HS-5 (cell line): ENCODE measurements at places on chromosomes 1 and 21.

DNA sequence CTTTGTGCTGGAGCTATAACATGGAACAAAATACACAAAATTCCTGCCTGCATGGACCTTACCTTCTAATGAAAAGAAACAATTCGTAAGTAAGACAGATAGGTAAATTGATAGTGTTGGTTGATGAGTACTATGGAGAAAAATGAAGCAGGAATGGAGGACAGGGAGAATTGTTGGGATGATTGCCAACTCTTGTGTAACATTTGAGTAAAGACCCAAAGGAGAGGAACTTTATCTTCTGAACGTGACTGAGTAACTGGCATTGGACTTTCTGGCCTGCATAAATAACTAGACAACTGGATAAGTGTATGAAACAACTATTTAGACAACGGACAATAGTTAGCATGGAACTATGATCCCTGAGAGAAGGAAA is 6.8 kb upstream of the EFCAB14 start:
- peak; percentile 25 for DNase-seq

GRCh38 chr1:173062150-173062938 is 11.6 kb upstream of the TNFSF18 start:
- peak; percentile 72 for DNase-seq

- DNase-seq = no peak
These were observed 194.0 kb downstream of the PLPP3 start for GRCh38 chr1:56385314-56385713.

GRCh38 chr1:109185357-109185756 is 28.4 kb upstream of the SARS1 start:
- no peak for DNase-seq

GRCh38 chr1:205241366-205242030 is 13.8 kb downstream of the TMCC2 start:
- no peak for DNase-seq

- DNase-seq = no peak
These were observed 463 bp upstream of the VAMP3 start for GRCh38 chr1:7770669-7770996.

DNA sequence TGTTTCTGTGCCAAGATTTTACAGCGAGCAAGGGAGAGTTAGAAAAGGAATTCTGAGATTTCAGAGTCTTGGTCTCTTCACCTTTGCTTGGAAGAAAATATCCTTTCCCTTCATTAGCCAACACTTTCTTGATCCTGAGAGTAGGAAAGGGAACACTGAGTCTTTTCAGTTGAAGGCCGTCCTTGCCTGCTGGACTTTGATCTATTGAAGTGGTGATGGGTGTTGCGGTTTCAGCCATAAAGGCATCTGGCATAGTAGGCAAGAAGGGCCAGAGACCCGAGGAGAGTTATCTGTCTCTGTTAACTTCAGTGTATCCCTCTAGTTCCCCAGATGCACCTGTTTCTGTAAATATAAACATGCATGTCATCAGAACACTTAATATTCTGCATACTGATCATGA is 9.7 kb downstream of the SELE start:
- DNase-seq = no peak

GRCh38 chr1:60589916-60590315 is 492.4 kb upstream of the NFIA start:
- DNase-seq = no peak

GRCh38 chr1:247561711-247562110 is 12.8 kb downstream of the GCSAML start:
- DNase-seq = no peak

- DNase-seq = no peak
These were observed 2.2 kb upstream of the LAPTM5 start for GRCh38 chr1:30759718-30760281.

DNA sequence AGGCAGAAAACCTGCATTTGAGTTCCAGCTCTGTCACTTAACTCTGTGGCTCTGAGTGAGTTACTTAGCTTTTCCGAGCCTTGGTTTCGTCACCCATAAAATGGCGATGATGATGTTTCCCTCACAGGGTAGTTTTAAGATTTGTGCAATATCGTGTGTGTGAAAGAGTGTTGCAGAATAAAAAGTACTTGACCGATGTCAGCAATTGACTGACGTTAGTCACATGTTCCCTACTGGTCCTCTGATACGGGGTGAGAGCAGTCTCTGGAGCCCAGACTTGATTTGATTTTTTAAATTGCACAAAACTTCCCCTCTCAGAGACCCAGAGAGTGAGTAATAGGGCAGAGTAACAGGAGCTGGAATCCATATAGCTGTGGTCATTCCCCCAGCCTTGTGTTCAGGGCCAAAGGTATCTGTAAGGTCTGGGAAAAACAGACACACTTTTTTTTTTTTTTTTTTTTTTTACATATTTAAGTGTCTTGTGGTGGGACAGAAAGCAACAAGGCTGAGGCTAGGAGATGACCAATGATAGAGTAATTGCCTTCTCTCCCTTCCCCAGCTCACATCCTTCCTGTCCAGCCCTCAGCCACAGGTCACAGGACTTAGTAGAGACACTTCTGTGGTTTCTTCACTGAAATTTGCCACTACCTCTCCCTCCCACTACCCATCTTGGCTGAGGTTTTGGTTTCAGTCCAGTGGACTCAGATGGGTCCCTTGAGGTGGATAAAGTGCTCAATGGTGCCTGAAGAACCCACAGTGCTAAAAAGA is 2.0 kb downstream of the FCER1G start:
- DNase-seq = peak; percentile 88

DNA sequence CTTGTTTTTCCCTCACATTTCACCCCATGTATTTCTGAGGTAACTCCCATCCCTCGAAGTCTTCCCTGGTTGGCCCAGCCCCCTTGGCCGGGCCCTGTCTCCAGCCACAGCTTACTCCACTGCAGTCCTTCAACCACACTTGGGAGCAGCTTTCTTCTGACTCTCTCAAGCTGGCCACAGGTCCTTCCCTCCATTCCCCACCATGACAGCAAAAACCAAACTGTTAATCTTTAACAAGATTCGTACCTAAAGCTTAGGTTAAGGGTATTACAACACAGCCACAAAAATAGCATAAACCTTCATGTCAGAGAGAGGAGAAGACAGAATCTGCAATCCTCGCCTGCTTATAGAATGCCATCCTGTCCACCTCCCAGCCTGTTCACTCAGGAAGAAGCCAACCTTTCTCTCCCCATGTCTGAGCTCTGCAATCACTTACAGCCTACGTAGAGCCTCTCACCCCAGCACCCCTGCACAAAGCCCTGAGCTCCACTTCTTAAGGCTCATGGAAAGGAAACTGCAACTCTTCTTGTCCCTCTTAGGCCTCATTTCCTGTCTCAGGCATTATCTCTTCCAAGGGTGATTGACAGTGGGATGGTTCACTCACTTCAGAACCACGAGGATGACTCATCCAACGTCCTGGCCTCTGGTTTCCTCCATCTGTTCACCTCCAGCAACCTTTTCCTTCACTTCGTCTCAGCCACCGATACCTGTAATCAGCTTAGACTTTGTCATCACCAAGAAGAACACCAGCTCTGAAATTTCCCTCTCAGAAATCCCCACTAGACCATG is 72.8 kb downstream of the CD2 start:
- DNase-seq = peak; percentile 29

DNA sequence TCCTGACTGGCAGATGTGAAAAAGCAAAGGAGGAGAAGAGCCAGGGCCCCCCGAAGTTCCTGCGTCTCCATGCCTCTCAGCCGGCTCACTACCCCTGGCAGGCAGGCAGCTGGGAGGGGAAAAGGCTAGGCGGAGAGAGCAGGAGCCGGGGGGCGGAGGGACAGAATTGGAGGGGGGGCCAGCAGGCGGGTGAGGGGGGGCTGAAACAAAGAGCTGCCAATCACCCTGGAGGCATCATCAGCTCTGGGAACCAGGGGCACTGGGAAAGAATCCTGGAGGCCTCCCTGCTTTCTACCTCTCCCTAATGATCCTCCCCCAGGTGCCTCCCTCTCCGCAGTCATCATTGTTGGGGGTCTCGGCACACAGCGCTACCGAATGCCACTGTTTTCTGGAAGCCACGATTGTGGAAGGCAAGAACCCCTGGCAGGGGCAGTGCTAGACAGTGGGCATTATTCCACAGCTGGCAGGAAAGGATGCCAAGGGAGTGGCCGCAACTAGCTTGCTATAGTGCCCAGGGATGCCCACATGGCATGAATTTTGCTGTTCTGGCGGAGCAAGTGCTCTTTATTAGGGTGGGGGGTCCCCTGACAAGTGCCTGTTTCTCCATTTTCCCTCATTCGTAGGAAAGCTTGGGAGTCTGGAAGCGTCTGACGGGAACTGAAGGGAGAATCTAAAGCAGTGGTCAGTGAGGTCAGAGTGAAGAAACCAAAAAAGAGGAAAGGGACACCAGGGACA is at the start of gene THBS3:
Gene THBS3, minus strand, starts transcription at position 92 of the 735 bp plus-strand sequence. Its CDS starts 21 bp downstream, at position 71.
- no peak for DNase-seq

GRCh38 chr1:30957560-30958222 is 49.1 kb upstream of the SDC3 start:
- DNase-seq = no peak

DNA sequence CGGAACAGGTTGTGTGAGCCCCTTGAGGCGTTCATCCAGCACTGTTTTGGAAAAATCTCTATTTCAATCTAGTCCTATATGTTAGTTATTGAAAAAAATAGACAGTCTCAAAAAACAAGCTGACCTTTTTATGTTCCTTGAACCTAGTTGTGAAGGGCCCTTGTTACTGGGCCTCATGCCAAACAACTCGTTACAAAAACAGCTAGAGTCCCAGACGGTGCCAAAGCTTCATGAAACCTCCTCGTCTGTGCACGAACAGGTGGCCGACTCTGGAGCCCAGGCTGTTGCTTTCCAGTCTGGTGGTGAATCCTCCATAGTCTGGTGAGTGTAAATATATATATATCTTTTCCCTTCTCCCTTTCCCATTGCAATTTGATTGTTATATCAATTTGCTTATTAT is at the start of gene CHIA:
Gene CHIA, plus strand, starts transcription at position 222 of the 400 bp plus-strand sequence. CDS start 19,617 bp downstream, outside the sequence.
- no peak for DNase-seq

GRCh38 chr1:11648732-11649158 is 5.5 kb downstream of the FBXO2 start:
- no peak for DNase-seq

- DNase-seq = peak; percentile 49
These were observed at the start of gene BTBD19 for GRCh38 chr1:44808063-44808937. Gene BTBD19, plus strand, starts transcription at chr1:44808523. Its CDS starts 298 bp downstream, at chr1:44808821.

GRCh38 chr1:161089938-161090337 is 580 bp upstream of the NECTIN4 start:
- DNase-seq = no peak

GRCh38 chr1:156813750-156814570 is 2.7 kb downstream of the SH2D2A start:
- no peak for DNase-seq

- no peak for DNase-seq
These were observed 200.1 kb upstream of the DAB1 start for GRCh38 chr1:57623791-57624538.

GRCh38 chr1:33473900-33474299 is 1.5 kb downstream of the ZSCAN20 start:
- DNase-seq = no peak

DNA sequence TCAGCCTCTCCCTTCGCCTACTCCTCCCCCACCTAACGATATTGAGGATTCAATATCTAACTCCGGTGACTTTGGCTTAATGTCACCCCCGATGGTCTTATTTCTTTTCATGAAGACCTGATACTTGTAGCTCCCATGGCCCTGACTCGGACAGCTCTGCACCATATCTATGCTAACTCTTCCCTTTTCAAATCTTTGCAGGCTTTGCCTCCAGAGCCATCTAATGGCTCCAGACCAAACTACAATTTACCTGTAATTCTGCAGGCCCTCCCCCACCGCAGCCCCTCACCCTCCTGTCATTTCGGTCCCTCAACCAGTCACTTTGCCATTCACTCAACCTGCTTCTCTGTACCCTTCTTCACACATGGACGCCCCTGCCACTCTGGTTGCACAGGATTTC is 7.9 kb upstream of the GSTM5 start:
- no peak for DNase-seq

GRCh38 chr1:19344372-19344810 is 32.3 kb downstream of the SLC66A1 start:
- DNase-seq = no peak

DNA sequence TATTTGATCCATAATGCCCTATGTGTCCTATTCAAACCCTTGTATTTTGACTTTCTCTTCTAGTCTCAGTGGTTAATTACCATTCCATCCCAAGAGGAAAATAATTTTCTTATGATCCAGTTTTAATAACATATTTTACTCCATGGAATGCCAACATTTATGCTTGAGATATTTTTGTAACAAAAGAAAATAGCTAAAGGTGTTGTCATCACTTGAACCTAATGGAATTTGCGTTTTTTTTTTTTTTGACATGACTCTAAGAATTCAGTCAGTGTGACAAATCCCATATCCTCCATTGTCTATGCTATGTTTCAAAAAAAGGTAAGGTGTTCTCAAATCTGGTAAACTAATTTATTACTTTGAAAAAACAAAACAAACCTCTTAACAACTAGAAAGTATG is 324.1 kb upstream of the ADAMTS5 start:
- no peak for DNase-seq

DNA sequence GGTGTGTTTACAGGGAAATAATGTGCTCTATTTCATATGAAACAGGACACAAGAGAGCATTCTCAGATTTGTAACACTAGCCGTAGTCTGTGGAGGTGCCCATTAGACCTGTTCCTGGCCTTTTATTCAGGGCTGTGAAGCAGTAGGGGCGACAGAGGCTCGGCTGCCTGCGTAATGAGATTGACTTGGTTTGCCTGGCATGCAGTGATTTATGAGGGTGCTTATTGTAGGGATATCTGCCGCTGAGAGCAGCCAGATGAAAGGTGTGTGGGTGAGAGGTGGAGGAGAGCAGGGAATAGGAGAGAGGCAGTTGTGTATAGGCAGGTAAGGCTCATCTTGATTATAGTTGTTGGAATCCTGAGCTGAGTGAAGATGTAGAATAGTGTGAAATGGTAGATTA is 51.3 kb downstream of the DNAJC6 start:
- DNase-seq = no peak

DNA sequence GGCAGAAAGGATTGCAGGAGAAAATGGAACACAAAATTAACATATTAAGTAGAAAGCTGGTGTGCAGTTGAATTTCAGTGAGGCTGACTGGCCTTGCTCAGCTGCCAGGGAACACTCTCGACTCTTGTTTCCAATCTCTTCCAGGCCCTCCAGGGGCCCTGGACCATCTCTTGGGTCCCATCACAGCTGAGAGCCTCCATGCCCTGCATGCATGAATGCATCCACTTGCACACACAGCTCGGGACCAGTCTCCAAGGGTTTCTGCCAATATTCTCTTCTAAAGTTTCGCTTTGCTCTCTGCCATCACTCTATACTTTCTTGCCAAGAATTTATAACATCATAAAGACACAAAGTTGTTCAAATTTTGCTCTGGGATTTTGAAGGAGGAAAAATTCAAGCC is 200.3 kb downstream of the DSCAM start:
- DNase-seq = no peak

GRCh38 chr1:219427403-219427802 is 185.5 kb downstream of the ZC3H11B start:
- no peak for DNase-seq

DNA sequence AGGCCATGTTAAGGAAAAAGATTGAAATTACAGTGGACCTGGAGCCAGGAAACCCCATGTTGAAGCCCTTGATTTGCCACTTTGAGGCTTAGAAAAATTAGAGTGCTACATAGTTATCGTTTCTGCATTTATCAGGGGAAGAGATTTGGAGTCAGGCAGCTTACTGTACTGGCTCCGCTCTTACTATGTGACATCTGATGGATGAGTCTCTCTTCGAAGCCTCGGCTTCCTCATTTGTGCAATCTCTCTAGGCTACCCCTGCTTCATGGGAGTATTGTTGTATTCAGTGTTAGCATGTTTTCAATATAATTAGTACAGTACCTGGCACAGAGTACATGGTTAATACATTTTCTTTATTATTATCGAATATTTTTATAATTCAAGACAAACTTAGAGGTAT is 480.4 kb upstream of the USP24 start:
- DNase-seq = no peak

- DNase-seq = peak; percentile 32
These were observed 96.3 kb upstream of the TMPRSS15 start for GRCh38 chr21:18499761-18500376.
